T-helper 22 cell (primary cell): ENCODE measurements at places on chromosomes 6 and 20.

DNA sequence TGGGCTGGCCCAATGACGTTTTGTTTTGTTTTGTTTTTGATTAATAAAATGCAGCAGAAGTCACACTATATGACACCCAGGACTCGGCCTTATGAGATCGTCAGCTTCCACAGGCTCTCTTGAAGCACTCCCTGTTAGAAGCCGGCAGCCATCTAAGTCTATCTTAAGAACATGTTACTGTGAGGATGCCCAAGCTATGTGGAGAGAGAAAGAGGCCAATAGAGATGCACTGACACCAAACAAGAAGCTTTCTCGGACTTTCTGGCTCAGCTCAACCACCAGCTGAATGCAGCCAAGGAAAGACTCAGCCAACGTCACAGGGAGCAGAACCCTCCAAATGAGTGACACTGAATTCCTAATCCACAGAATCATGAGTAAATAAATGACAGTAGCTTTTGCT lies 14.0 kb downstream of the SGK1 start:
- DNase-seq, result no peak

- DNase-seq, result no peak
These were observed 130.1 kb upstream of the TMEM170B start for GRCh38 chr6:11407414-11407813.

DNA sequence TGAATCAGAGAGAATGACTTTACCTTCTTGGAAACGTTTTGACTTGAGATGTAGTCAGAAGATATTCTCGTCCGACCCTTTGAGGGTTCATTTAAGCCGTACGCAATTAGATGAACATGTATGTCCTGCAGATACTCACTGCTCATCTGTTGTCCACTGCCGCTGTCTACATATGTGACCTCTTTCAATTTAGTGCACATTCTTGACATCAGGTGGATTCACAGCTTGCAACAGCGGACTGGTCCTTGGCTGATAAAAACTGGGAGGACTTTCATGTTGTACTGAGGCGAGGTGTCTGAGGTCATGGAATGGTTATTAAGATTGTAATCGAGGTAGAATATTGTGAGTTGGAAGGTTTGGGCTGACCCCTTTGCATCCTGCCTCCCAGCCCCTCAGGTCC lies 194.2 kb downstream of the JARID2 start:
- no peak for DNase-seq

- DNase-seq, result no peak
These were observed 12.4 kb downstream of the FRS3 start for GRCh38 chr6:41767112-41767833.

- no peak for DNase-seq
These were observed 94.6 kb downstream of the FOXA2 start for GRCh38 chr20:22489626-22490286.

DNA sequence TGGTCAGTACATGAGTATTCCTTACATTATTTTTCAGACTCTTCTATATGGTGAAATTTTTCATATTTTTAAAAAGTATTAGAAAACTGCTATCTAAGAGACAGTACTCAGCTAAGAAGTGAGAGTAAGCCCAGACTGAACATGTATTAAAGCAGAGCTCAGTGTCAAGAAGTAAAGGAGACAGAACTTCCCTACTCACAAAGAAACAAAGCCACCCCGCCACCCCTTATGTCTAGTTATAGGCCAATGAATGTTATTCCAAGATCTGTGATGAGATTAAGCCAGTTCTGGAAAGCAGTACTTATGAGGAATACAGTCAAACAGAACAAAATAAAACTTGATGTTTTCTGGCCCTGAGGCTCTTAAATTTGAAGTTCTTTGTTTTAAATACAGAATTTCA lies 114.5 kb downstream of the RNGTT start:
- no peak for DNase-seq

DNA sequence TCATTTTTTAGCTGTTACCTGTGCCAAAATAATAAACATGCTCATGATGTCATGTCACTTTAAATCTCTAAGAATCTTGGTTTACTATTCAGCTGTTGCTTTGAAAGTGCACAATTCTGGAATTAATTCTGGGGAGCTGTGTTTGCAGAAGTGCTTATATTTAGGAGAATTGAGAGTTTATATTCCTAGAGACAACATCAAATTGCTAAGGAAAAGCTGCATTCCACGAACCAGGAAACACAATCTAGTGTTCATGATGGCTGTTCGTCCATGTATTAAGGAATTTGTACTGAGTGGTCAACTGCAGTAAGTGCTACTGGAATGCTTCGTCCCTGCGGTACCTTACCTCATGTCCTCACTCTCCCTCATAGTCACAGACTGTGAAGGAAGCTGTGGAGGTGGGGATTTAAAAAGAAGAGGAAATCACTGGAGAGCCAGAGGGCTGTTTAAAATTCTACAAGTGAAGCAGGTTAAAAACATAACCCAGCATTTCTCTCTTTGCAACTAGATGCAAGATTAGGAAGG lies 161.0 kb downstream of the TRMT11 start:
- DNase-seq, result no peak

DNA sequence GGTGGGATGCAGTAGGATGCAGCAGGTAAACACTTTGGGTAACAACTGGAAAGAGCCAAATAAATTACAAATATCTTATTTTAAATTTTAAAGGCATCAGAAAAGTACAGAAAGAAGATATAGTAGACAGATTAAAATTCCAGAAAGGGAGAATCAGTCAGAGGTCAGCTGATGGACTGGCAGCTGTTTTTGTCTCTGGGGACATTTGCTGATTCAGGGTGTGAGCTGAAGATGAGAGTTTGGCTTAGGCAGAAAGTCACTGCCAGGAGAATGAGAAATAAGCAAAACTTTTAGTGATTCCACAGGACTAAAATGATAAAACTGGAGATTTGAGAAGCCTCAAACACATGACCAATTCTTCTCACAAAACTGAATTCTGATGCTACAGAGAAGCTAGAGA lies 39.5 kb downstream of the AHI1 start:
- DNase-seq, result no peak
